ENCODE measurements at places on chromosomes 3 and 15.

DNA sequence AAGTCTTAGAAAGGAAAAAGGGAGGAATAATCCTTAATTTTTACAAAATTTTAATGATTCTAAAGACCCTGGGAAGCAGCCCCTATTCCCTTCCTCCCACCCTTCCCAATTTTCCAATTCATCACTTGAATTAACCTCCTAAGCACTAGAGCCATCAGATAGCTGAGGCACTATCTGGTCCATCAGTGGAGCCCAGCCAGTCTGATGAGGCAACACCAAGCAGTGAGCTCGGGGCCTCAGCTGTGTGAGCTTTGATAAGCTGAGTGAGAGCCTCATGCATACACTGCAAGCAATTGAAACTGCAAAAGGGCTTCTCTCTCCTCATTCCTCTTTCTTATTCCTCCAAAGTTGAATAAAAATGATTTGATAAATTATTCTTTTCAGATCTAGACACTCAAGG, 31.9 kb downstream of the TUSC7 start:
- no peak for DNase-seq

GRCh38 chr15:70323111-70323851, 225.6 kb upstream of the TLE3 start:
- peak; percentile 69 for DNase-seq

DNA sequence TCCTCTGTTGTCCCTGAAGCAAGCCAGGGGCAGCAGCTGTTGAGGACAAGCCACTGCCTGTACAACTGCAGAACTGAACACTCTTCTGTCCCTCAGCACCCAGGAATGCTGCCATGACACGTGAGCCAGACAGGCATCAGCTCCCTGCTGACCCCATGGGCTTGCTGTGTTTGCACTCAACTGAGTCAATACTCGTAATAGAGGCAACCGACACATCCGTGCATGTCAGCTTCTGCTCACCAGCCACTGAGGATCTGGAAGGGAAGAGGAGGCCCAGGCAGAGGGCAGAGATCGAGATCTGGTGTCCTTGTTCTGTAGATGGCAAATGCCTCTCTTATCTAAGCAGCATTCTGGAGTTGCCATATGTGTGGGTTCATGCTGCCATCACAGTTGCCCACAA, 54.3 kb upstream of the SEC61A1 start:
- no peak for DNase-seq

DNA sequence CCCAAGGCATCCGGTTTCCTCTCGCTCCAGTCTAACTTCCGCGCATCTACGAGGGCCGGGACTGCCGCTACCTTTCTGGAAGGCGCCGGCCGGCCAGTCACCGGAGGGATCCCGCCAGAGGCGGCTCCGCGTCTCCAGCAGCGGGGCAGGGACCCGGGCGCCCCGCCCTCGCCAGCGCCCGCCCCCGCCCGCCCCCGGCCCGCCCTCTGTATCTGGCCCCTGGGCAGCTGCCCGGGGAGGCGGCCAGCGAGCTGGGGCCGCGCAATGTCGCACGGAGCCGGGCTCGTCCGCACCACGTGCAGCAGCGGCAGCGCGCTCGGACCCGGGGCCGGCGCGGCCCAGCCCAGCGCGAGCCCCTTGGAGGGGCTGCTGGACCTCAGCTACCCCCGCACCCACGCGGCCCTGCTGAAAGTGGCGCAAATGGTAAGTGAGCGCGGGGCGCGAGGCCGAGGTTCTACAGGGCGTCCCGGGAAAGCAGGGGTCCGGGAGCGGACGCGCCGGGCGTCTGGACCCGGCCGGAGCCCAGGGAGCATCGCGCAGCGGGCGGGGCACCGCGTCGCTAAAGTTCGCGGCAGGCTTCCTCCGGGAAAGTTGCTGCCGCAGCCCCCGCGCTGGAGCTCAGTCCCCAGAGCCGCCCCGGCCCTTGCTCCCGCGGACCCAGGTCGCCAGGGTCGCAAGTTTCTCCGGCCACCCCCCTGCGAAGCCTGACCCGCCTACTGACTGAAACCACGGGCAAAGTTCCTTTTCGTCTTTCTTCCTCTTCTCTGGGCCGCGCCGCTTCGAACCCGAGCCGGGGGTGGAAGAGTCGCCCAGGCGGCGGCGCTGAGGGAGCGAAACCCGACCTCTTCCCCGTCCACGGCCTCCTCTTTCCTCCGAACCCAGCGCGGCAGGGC, at the start of gene CMTM7:
CMTM7 (plus strand) TSS at position 211 of the 893 bp plus-strand sequence; CDS start at position 265, 54 bp downstream.
- peak; percentile 77 for DNase-seq

GRCh38 chr3:46541835-46542234, 24.3 kb downstream of the LRRC2 start:
- no peak for DNase-seq

GRCh38 chr3:175457301-175457700, 598.2 kb downstream of the NAALADL2 start:
- DNase-seq: no peak

- no peak for DNase-seq
These were observed 41.8 kb upstream of the MYZAP start for GRCh38 chr15:57549935-57550334.

DNA sequence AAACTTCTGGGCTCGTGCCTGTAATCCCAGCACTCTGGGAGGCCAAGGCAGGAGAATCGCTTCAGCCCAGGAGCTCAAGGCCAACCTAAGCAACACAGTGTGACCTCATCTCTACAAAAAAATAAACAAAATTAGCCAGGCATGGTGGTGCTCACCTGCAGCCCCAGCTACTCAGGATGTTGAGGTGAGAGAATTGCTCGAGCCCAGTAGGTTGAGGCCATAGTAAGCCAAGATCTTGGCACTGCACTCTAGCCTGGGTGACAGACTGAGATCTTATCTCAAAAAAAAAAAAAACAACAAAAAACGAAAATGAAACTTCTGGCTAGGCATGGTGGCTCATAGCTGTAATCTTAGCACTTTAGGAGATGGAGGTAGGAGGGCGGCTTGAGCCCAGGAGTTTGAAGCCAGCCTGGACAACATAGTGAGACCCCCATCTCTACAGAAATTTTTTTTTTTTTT, 53.7 kb downstream of the PIK3CB start:
- no peak for DNase-seq

DNA sequence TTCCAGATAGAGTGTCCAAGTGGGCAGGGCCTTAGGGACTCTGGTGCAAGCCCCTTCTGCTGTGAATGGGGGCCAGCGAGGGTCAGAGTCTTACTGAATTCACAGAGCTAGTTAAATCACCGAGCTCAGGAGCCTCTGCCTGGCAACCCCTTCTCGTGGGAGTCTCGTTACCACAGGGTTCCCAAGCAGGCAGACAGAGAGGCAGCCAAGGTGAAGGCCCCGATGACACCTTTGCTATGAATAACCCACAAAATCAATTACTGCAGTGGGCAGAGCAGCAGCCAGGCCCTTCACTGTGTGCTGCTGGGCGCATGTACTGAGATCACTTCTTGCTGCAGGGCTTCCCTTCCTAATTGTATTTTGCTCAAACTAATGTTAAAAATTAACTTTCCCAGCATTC, 56.9 kb downstream of the SPSB4 start:
- no peak for DNase-seq

DNA sequence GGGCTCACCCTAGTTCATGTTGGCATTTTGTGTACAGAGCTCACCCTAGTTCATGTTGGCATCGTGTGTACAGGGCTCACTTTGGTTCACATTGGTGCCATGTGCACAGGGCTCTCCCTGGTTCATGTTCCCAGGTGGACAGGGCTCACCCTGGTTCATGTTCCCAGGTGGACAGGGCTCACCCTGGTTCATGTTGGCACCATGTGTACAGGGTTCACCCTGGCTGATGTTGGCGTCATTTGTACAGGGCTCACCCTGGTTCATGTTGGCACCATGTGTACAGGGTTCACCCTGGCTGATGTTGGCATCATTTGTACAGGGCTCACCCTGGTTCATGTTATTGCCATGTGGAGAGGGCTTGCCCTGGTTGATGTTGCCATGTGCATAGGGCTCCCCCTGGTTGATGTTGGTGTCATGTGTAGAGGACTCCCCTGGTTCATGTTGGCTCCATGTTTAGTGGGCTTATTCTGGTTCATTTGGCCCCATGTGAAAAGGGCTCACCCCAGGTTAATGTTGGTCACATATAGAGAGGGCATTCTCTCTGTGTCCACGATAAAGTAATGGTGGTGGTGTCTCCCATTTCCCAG, 31.7 kb upstream of the NR2C2 start:
- no peak for DNase-seq

GRCh38 chr3:37736624-37737023, 125.1 kb upstream of the CTDSPL start:
- no peak for DNase-seq

DNA sequence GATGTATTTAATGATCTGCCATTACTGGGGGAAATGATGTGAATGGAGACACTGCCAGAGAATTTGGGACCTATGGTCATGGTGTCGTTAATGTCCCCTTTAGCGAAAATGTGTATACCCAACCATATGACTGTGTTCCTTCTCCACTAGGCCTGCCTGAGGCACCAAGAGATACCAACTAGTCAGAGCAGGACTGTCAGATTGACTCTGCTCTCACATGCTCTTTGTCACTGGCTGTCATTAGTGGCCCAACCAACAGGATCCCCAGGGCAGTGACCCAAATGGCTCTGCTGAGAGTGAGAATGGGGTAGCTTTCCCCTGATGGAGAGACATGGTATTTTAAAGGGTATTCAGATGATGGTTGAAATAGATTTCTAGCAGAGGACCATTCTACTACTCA, 2.8 kb downstream of the TAGLN3 start:
- no peak for DNase-seq

GRCh38 chr3:195700319-195700718, 20.5 kb upstream of the MUC20 start:
- no peak for DNase-seq

DNA sequence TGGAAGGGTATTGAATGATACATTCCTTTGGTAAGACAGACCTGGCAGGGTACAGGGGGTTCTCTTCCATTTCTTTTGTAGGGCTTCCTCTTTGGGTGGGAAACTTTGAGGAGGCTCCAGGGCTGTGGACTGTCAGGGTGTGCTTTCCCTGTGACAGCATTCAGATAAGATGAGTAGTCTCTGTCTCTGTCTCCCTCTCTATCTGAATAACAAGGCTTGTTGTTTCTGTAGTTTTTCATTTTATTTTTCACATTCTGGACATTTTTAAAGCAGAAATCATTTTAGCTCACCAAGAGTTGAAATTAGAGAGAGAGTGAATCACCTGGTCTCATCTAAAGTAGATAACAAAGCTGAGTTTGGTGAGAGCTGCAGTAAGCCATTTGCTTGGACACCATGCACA, 100.8 kb upstream of the TPM1 start:
- peak; percentile 75 for DNase-seq

All from EH (cell line).